CD4-positive, alpha-beta T cell treated with Interleukin-6 at 100 ng/mL for 8 hours (primary cell): ENCODE measurements at places on chromosomes 1 and 21.
A peak's percentile ranks its signal among the peaks of the same experiment; 100 is the strongest.

- no peak for DNase-seq
Measured at GRCh38 chr1:19450811-19451515, 34.4 kb downstream of the CAPZB start.

DNA sequence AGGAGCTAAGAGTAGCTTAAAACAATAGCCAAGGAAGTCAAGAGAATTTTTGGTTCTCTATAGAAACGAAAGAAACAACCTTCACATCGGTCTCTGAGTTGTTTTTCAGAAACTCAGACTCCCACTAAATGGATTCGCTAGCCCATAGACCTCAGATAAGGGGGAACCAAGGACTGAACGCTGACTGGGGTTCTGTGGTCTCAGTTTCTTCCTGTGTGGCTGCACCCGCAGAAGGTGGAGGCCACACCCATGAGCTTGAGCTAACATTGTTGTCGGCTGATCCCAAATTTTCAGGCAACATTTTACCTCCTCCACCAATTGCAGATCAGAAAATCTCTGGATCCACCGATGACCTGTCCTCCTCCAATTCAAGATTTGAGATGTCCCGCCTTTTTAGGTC is 456.1 kb downstream of the AJAP1 start:
- no peak for DNase-seq

GRCh38 chr21:26506956-26507355 is 66.1 kb downstream of the CYYR1 start:
- DNase-seq = no peak

GRCh38 chr1:193567937-193568336 is 381.5 kb upstream of the B3GALT2 start:
- DNase-seq = no peak

DNA sequence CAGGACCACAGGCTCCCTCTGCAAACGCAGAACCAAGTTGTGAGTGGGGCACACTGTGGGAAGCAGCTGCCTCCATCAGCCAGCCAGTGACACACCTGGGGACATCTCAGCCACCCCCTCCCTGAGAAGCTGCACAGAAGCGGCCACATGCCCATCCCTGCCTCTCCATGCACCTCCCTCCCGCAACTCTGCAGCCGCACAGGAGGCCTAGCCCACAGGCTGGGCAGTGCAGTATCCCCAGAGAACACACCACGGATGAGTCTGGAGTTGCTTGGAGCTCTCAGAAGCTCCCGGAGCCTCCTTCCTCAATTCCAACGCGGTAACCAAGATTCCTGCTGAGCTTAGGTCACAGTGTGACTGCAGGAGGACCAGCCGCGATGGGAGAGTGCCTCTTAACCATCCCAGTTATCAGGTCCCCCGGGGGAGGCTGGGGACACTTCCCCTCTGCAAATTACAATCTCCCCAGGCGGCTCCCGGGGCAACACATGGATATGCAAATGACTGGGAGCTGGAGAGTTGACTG is 1.2 kb upstream of the WNT3A start:
- DNase-seq = no peak

GRCh38 chr1:240765732-240766363 is 153.9 kb upstream of the GREM2 start:
- no peak for DNase-seq

GRCh38 chr1:162854245-162854882 is 6.6 kb downstream of the CCDC190 start:
- DNase-seq = peak; percentile 40

- DNase-seq = no peak
Measured at GRCh38 chr1:30615076-30615795, 108.1 kb downstream of the MATN1 start.

DNA sequence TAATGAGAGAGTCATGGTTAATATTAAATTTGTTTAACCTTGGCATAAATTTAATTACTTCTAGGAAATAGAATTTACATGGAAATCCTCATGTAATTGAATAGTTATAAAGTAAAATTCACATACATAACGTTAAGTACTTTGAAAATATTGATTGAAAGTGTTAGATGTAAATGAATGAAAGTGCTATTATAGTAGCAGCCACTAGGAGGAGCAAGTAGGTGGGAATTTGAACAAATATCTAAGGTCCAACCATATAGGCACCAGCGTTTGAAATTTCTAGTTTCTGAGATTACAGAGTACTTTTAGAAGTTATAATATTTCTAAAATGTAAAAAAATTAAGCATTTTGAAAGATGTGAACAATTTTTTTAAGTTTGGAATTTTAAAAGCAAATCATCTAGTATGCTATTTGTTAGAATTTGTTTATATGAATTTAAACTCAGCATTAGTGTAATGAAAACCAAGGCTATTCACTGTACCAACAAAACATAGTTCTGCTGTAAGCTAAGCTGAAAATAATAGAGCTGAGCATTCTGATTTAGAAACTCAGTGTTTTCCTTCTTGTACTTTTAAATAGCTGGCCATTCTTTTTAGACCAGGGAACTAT is 3.3 kb downstream of the B3GALT2 start:
- peak; percentile 59 for DNase-seq

- no peak for DNase-seq
Measured at GRCh38 chr21:34878940-34879339, 170.2 kb downstream of the RUNX1 start.

DNA sequence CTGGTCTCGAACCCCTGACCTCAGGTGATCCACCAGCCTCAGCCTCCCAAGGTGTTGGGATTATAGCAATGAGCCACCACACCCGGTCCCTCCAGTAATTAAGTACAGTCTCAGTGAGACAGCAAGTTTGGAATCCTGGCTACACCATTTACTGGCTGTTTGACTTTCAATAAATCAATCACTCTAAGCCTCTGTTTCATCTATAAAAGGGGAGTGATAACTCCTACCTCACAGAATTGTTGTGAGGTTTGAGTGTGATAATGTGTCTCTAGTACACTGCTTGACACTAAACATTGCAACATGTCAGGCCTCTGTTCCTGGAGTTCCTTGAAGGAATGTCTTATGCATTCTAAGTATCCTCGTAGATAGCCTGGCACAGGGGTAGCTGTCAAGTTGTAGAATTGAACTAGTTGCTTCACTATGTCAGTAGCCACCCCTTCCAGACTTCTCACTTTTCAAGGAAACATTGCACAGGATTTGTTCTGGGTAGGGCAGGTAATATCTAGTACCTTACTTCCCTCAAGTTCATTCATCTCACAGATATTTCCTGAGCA is 12.4 kb downstream of the ENTREP3 start:
- DNase-seq = no peak

- DNase-seq = no peak
Measured at GRCh38 chr21:21845901-21846300, 847.7 kb downstream of the NCAM2 start.

DNA sequence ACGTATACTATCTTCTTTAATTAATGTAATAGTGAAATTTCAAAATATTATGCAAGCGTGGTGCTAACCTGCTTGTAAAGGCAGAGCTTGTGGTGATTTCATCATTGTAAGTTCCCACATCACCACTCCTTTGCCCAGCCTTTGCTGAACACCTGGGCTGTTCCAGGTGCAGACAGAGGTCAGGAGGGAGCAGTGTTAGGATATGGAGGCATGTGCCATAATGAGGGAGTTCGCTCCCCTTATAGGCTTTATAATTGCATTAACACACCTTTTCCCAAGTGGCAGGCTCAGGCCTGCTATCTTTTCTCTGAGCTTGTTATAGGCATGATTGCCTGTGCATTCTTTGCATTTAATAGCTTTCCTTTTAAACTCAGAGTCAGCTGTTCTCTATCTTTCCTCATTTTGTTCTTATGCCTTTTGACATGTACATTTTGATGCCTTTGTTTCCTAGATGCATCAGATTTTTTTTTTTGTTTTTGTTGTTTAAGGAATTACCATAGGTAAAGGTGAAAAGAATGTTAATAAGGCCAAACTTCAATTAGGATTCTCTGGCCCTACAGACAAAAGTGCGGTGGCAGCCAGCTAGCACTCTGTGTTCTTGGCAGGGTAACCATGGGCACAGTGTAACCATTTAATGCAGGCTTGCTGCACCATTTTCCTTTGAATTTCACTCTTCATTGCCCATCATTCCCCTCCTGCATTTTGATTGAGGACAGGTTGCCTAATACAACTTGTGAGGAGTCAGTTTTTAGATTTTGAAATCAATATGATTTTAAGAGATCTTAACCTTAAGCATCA is 12.6 kb downstream of the NPL start:
- DNase-seq = no peak

DNA sequence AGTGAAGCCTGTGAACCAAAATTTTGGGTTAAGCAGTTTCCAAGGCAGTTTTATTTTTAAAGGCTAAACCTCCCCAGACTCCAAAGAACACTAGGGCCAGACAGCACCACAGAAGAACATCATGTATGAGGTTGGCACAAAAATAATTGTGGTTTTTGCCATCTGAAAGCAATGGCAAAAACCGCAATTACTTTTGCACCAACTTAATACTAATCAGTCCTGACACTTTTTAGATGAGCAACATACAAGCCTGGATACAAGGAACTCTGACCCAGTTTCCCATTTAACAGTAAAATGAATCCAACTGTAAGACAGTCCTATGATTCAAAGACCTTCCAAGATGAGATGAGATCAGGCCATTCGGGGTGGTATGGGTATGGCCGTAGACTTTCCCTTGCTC is 46.8 kb downstream of the CNIH3 start:
- no peak for DNase-seq

DNA sequence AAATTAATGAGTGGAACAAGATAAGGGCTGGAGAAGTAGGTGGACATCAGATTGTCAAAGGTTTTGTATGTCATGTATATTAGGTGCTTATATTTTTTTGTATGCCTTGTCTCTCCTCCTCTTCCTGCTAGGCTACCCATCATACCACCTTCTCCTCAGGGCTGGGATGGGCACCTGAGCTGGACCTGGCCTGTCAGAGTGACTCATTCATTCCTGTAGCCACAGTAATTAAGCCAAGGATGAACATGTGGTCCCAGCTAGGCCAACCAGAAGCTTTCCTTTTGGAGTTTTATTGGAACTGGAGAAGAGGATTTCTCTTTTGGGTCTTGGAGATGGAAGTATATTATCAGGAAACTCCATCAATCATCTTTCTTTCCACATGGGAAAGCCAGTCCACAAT is 21.2 kb downstream of the PTGS2 start:
- no peak for DNase-seq

DNA sequence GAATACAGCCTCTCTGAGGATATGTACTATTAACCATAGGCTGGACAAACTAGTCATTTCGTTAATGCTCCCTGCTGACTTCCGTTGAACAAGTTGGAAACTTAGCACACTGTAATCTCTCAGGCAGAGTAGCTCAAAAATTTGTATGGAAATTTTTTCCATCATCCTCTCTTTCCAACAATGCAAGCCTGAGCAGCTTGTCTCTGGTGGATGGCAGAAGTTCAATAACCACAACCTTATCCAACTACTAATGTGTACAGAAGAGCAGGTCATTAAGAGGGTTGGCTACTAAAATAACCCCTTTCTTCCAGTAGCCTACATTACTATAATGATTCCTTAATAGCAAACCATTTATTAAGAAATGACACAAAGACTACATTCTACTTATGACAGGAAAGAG is 262.3 kb downstream of the NFIA start:
- no peak for DNase-seq

- DNase-seq = no peak
Measured at GRCh38 chr1:24935196-24935526, 5.1 kb upstream of the RUNX3 start.

DNA sequence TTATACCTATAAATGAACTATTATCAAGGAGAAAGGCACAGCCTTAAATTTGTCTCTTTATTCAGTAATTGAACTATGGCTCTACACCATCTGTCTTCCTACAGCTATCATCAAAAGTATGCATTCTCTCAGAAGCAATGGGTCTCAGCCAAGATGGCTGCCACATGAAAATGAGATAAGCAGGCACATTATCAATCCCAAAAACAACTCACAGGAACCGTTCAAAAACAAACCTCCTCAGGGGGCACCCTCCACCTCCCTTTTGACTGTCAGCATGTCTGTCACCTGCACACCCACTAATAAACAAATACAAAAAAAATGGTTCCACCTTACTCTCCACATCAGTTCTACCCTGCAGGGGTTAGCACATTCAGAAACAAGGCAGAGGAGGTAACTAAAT is 23.6 kb downstream of the KIAA0319L start:
- DNase-seq = no peak

DNA sequence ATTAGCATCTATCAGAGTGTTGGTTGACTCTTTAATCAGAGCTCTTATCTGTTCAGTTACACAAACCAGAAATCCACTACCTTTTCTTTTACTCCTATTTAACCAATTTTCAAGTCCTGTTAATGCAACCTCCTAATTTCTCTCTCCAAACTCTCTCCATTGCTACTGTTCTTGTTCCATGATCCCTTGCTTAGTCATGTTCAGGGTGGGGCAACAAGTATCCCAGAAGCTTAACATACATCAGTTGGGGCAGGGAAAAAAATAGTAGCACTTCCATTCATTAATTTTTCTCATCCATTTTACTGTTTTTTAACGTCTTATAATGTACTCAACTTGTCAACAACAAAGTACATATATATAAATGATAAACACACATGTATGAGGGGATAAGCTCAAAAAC is 111.2 kb upstream of the LBR start:
- DNase-seq = no peak

- no peak for DNase-seq
Measured at GRCh38 chr1:50665413-50665812, 242.2 kb upstream of the DMRTA2 start.

DNA sequence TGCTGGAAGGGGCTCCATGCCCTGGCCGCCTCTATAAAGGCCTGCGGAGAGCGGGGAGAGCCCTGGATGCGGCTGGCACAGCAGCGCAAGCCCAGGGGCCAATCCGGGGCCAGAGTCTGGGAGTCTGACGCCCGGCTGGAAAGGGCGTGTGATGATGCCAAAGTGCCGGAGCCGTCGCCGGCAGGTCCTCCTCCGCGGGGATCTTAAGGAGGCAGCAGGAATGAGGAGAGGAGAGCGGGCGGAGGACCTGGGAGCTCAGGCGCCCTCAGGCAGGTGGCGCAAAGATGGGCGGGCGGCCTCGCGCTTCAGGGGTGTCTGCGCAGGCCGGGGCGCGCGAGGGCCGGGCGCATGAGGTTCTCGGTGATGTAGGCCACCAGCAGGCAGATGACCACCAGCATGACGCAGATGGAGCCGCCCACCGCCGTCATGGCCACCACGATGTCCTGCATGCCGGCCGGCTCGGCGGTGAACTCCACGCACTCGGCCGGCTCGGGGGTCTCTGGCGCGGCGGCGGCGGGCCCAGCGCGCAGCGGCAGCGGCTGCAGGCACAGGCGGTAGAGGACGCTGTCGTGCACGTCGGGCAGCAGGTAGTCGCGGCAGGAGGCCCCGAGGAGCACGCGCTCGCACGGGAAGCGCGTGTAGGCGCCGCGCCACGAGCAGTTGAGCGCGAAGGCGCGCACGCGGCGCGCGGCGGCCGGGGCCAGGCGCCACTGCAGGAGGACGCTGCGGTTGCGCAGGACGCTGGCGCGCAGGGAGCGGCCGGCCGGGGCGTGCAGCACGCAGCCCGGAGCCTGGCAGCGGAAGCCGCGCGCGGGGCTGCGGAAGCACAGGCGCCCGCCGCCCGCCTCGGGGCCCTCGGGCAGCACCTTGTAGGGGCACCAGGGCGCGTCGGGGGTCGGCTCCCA is 653 bp downstream of the FNDC10 start:
- no peak for DNase-seq

- DNase-seq = no peak
Measured at GRCh38 chr21:28294051-28294450, 698.6 kb downstream of the LTN1 start.

DNA sequence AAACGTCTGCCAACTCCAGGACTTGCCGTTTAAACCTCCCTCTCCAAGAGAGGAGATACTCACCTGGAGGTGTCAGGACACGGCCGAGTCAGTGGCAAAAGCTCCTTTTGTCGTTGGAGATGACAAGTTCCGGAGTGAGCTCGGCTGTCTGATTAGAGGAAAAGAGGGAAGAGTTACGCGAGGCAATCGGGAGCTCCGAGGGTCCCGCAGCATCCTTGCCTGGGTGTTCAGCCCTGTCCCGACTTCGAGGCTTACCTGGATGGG is 497 bp downstream of the ID3 start:
- DNase-seq = no peak
